ENCODE measurements at places on chromosomes 5 and 9.

DNA sequence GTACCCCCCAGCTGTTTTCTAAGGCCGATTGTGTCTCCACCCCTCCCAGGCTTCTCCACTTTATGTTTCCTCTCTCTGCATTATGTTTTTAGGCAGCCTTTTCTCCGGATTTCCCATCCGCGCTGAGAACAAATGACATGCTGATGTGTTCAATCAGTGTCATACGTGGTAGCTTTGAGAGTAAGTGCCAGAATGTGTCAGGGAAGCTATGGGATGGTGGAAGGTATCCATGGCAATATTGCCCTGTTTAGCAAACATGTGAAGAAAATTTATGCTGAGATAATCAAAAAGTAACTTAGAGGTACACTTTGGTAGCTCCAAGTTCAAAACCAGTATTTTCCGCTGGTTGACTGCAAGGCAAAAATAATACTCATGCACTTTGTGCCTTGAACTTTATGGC is 36.6 kb upstream of the LECT2 start:
- no peak for DNase-seq

DNA sequence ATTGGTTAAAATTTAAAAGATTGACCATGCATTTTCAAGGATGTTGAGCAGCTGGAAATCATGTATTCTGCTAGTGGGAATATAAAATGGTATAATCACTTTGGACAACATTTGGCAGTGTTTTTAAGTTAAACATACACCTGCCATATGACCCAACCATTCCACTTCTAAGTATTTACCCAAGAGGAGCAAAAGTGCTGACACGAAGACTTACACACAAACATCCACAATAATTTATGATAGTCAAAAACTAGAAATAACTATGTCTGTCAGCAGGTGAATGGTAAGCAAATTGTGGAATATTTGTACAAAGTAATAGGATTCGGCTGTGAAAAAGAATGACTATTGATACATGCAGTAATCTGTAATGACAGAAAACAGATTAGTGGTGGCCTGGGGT is 30.7 kb upstream of the SRP19 start:
- no peak for DNase-seq

- peak; percentile 27 for DNase-seq
Measured at GRCh38 chr9:21455320-21455719, 15.1 kb downstream of the IFNA1 start.

GRCh38 chr5:177194268-177194667 is 60.7 kb downstream of the NSD1 start:
- DNase-seq: no peak

DNA sequence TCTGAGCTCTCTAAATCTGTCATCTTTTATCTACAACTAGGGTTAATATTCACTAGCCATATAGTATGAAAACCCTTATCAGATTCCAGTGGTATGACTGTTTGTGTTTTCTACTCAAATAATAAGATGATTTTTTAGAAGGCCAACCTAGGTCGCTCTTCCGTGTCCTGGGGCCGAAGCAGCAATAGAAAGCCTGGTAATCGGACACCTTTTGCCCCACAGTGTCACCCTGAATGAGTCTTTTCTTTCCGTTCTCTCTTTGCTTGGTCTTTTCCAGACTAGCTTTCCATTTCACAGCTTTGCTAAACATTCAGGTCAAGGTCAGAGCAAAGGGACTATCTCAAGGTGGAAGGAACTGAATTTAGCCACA is 243.3 kb upstream of the ANKRD55 start:
- DNase-seq: no peak

DNA sequence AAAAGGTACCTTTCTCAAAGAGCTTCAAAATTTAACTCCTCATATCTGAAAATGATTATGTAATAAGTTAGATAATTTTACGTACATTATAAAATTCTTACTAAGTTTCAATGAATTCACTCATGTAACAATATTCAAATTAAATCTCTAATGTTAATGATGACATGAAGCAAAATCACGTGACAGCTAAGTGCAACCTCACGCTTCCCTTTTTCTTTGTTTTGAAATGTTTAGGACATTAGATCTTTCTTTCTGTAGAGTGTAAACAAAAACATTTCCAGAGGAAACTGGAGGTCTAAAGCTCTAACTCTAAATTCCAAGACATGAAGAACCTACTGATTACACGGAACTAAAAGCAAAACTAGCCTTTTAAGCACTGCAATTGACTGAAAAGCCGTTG is 227.3 kb upstream of the TBCA start:
- DNase-seq: no peak

Measured in CD4-positive, alpha-beta T cell treated with Interleukin-15 for 1 hour (primary cell).